Muscle of arm (tissue), 14 donors: ENCODE measurements at places on chromosomes 12 and 14.
A peak's percentile ranks its signal among the peaks of the same experiment; 100 is the strongest.

DNA sequence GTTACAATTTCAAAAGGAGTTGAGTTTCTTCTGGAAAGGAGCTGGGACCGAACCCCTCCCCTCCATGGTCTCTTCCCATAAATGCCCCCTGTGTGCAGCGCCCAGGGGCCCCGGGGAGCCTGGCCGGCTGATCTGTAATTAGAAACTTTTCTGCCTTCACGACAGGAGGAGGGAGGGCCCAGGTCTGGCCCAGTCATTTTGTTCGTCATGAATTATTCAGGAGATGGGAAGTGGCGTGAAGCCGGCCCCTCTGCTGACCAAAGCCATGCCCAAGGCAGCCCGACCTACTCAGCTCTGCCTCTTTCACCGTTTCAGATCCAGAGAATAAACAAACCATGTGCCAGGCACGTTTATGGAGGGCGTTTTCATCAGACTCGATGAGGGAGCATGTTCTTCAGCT, 33.3 kb upstream of the MSI1 start:
- DNase-seq = no peak

GRCh38 chr14:51616724-51617409, 34.8 kb upstream of the FRMD6 start:
- no peak for DNase-seq

DNA sequence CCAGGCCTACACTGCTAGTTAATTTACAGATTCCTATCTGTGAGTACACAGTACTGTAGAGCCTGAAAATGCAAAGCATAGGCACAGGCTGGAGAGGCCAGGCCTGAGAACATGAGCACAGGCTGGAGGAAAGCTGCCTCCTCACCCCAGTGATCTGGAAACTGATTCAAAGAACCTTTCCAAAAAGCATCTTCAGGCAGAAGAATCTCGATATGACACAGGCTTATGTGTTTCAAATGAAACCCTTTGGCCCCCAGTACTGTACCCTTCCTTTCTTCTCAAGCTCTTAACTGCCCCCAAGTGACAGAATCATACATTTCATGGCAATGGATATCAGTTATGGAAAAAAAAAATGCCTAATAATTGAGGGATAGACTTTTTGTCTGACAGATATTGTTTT, 122.0 kb downstream of the KCNC2 start:
- no peak for DNase-seq

DNA sequence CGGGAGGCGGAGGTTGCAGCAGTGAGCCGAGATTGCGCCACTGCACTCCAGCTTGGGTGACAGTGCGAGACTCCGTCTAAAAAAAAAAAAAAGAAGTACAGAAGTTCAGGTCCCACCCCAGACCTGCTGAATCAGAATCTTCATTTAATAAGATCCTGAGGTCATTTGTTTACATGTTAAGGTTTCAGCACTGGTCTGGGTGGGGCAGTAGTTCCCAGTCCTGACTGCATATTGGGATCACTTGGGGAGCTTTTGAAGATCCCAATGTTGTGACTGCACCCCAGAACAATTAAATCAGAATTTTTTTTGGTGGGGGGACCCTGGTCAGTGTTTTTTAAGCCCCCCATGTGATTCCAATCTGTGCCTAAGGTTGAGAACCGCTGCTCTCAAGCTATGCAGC, 11.7 kb upstream of the COL2A1 start:
- no peak for DNase-seq

DNA sequence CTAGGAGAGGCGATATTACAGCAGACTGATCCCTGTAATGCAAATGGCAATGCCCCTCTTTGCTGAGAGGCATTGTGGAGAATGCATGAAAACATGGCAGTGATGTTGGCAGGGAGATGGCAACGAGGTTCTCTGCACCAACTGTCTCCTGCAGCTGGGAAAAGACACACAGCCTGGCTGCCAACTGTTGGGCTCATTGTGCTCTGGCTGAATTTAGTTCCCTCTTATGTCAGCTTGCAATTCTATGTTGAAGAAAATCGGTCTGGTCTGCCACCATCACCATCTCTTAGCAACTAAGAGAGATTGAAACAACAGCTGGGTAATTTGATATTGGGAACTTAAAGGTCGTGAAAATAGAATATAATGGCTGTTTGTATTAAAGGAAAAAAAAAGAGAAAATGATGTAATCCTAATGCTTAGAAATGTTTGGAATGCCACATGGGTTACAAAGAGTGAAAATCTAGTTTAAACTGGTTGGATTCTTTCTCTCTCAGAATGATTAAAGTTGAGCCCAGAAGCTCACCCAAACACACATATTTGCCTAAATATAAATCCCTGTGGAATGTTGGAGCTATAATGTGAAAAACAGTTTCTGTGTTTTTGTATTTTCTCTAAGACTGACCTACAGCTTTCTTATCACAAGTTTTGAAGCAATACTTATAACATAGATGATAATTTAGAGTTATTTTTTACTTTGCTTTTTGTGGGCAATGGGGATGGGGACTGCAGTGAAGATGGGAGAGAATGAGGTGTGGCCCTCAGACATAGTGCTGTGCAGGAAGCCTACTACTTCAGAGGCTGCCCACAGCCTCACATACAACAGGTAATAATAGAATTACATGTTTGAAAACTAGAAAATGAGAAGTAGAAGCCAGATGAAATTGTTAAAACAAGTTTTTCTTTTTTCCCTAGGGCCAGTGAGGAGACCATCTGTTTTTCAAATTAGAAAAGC, 143.7 kb downstream of the AKAP6 start:
- DNase-seq = peak; percentile 70
